ENCODE measurements at places on chromosomes 5 and 9.

DNA sequence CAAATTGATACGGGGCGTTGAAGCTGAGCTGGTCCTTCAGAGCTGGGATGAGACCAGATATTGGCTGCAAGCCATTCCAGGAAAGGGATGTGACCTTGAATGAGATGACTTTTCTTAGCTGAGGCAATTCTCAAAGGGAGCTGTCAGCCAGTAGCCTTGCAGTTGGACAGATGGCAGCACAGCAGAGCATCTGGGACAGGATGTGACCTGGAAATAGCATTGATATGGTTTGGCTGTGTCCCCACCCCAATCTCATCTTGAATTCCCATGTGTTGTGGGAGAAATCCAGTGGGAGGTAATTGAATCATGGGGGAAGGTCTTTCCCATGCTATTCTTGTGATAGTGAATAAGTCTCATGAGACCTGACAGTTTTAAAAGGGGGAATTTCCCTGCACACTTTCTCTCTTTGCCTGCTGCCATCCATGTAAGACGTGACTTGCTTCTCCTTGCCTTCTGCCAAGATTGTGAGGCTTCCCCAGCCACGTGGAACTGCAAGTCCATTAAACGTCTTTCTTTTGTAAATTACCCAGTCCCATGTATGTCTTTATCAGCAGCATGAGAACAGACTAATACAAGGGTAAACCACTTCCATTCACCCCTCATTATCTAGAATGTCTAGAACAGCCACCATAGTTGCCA is 19.8 kb upstream of the MTX3 start:
- no peak for DNase-seq

DNA sequence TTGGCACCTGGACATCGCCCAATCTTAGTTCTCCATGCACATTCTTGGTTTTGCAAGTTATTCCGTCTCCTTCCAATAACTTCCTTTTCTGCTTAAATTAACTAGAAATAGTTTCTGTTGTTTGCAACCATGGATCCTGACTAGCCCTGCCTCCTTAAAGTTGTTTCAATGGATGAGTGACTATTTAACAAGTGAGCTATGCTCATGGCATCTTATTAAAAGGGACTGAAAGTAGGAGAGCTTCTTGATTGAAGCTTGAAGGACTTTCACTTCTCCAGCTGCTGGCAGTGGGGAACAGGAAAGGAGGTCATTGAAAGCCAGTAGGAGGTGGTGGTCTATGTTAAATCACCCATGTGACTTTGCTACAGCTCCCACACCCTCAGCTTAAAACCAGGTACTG is 466.8 kb downstream of the ARHGEF28 start:
- DNase-seq = no peak

- DNase-seq = no peak
These were observed 22.7 kb upstream of the QSOX2 start for GRCh38 chr9:136268318-136268717.

- no peak for DNase-seq
These were observed 5.8 kb upstream of the RAB14 start for GRCh38 chr9:121207371-121207940.

DNA sequence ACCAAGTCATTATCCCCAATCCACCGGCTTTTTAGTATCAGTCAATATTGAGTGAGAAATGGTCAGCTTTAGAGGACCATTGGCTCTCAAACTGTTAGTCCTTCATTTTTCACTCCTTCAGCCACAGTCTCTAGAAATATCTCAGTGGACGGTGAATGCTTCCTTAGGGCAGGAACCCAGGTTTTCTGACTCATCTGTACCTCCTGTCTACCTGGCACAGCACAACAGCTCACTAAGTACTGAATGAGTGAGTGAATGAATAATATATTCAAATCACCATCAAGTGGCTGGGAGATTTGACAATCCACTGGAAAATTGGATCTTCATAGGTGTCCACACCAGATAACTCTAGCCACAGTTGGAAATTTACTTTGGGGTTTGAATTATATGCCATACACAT is 609.5 kb upstream of the CLINT1 start:
- DNase-seq = no peak

DNA sequence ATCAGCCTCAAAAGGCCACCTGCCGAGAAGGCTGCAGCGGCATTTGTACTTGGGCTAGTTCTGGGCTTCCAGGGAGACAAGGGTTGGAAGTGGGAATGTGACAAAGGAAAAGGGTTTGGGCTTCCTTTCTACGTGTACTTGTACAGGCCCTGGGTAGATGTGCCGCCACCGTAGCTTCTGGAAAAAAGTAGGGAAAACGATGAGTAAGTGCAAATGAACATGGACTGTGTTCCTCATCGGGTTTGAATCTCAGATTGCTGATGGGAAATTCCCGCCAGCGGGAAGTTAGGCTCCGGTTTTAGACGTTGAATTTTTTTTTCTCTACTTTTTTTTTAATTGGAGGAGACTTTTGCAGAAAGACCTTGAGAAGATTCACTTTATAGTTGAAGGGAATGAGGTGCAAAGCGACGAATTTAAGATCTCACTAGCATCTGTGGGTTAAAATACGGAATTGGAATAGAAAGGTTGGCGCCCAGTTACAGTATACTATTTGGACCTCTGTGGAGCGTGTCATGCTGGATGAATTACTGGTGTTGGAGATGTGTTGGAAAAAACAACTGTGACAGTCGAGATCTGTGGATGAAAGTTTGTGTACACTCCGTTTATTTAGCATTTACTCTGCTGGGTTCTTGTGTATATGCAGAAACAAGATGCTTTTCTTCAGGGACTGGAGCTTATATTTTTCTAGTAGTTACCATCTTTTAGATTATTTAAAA is 1.2 kb downstream of the G3BP1 start:
- no peak for DNase-seq

- no peak for DNase-seq
These were observed 2.8 kb downstream of the NIPSNAP3A start for GRCh38 chr9:104750185-104750767.

GRCh38 chr5:26121338-26121737 is 917.0 kb downstream of the CDH9 start:
- DNase-seq = no peak

DNA sequence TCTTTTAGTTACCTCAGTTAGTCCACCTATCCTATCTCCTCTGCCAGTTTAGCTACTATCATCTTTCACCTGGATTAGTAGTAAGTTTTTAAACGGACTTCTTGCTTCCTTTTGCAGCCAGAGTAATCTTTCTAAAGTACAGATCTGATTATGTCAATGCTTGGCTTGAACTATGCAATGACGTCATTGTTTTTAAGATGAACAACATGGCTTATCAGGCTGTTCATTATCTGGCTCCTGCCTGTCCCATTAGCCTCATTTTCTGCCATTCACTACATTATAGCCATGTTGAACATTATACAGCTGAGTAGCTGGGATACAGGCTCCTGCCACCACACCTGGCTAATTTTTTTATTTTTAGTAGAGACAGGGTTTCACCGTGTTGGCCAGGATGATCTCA is 98.7 kb downstream of the RANBP17 start:
- DNase-seq = no peak

- DNase-seq = no peak
These were observed 19.8 kb downstream of the GABBR2 start for GRCh38 chr9:98688710-98689495.

DNA sequence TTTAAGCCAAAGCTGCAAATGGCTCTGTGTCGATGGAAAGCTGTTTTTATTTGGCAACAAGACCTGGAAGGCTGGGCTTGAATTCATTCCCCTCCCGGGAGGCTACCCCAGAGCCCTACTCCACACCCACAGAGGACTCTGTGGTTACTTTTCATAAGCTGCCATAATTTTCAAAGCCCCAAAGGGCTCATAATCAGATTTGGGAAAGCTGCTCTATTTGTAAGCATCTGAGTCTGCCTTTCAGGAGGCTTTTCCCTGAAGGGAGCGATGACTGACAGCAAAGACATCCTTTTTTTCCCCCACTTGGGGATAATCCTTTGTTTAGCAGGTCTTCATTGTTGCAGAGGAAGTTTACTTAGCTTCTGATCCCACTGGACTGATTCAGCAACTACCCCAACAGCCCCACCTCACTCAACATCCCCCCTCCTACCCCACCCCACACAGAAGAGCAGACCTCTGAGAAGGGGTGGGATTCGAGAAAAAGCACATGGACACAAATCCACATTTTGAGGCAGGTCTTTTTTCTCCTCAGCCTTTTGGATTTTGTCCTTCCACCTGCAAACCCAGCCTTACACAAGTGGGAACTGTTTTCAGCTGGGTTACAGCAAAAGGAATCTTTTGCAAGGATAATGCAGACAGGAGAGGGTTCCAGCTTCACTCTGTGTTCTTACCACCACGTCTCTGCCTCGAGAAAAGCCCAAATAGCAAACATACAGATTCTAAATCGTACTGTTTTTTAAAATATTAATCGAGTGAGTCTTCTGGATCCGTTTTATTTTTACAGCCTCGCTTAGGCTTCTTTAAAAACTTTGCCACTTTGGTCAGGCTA is 244.4 kb upstream of the TUT7 start:
- DNase-seq = no peak

DNA sequence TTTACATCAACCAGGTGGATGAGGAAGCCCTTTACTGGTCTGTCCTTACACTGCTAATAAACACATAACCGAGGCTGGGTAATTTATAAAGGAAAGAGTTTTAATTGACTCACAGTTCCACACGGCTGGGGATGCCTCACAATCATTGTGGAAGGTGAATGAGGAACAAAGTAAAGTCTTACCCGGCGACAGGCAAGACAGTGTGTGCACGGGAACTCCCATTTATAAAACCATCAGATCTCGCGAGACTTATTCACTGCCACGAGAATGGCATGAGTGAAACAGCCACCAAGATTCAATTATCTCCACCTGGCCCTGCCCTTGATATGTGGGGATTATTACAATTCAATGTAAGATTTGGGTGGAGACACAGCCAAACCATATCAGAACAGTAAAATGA is 67.3 kb upstream of the GRAMD2B start:
- DNase-seq = no peak

DNA sequence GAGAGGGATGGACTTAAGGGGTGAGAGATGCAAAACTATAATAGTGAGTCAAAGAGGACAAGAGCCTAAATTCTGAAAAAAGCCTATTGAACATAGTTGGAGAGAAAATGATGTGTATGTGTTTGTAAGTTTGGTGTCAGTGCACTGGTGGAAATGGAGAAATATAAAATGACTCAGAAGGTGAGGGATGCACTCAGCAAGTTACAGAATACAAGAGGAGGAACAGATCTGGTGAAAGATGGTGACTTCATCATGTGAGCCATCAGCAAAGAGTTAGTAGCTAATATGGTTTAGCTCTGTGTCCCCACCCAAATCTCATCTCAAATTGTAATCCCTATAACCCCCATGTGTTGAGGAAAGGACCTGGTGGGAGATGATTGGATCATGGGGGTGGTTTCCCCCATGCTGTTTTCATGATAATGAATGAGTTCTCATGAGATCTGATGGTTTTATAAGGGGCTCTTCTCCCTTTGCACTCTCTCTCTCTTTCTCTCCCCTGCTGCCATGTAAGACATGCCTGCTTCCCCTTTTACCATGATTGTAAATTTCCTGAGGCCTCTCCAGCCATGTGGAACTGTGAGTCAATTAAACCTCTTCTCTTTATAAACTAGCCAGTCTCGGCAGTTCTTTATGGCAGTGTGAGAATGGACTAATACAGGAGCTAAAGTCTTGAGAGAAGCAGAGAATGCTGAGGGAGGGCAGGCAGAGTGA is 30.4 kb upstream of the FYB1 start:
- no peak for DNase-seq

GRCh38 chr9:121172726-121173487 is 28.8 kb downstream of the RAB14 start:
- DNase-seq = no peak

DNA sequence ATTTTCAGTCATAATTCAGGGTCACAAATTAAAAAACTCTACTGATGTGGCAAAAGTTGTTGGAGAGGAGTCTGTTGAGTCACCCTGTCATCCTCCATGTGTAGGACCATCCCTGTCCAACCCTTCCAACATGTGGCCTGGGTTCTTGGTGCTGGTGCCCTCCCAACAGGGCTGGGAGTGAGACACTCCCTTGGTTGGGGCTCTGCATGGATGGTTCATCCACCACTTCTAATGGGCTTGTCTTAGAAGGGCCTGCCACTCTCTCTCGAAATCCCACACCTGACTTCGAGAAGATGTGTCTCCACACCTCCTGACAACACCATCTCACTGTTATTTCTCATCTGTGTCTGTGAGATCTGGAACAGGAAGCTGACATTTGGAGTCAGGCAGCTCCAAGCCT is 312.2 kb upstream of the IRX4 start:
- no peak for DNase-seq

DNA sequence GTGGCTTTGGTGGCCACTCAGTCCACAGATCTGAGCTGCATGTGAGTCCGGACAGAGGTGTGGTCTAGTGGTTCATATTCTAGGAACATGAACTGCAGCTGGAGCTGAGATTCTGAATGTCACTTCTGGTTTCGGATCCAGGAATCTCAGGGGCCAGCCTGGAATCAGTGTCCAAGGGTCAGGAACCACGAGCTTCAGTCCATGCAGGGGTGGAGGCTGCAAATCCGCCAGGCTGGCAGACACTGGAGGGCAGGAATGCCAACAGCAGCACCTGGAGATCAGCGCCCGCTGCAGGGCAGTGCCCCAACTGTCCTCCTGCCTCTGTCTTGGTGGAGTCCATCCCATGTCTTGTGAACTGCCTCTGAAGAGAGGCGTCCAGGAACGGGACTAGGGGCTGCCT is 73.5 kb downstream of the CACNA1B start:
- DNase-seq = no peak

GRCh38 chr5:6994097-6994496 is 280.9 kb downstream of the TENT4A start:
- no peak for DNase-seq

GRCh38 chr9:84499969-84500582 is 159.5 kb upstream of the SLC28A3 start:
- no peak for DNase-seq

DNA sequence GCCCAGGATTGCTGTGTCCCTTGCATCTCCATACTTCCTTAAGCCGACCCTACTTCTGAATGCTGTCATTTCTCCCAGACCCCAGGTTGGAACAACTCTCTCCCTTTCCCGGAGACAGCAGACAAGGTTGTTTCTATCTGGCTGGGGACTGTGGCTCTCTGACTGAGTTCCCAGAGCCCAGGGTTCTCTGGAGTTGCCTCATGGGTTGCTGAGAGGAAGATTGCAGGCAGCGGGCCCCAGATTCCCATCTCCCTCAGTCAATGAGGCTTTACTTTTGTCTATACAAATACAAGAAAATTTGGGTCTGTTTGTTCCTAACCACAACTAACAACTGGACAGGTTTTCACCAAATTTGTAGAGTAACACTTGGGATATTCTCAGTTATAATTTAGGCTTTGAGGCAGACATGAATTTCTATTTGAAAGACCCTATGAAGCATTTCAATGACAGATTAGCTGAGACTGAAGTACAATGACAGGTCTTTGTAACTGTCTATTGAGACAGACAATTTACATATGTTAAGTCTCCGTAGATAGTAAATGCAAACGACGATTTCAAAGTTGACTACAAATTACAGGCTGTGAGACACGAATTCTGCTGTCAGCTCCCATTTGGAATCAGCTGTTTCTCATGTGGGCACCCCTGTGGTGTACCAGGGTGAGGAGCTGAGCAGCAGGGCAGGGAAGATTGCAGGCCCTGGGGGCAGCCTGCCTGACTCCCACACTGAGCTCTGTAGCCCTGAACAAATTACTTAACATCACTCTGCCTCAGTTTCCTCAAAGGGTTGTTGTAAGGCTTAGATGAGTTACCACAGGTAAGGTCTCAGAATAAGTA is 107.5 kb downstream of the ATP10B start:
- no peak for DNase-seq

GRCh38 chr9:11158676-11159075 is 545.9 kb upstream of the PTPRD start:
- no peak for DNase-seq

- no peak for DNase-seq
These were observed 320.5 kb upstream of the CD180 start for GRCh38 chr5:67516948-67517565.

- peak; percentile 57 for DNase-seq
These were observed 43.1 kb downstream of the NDFIP1 start for GRCh38 chr5:142151436-142152383.
